ENCODE measurements at places on chromosomes 16 and 17. TPM values are rescaled to one million over a fixed set of nuclear protein-coding genes. Genes with fewer than 3 reads are reported as not detected.

RPRML gene
- total RNA-seq: not detected

RNF157 gene
- total RNA-seq: 0.22 TPM

HASPIN gene
- total RNA-seq: 11.8 TPM

ABAT gene
- 1.9 TPM for total RNA-seq

RAB11FIP3 gene
- total RNA-seq: 34.2 TPM

GGA3 gene
- total RNA-seq: 15.3 TPM
